Left renal cortex interstitium (tissue), 4 donors: ENCODE measurements at places on chromosomes 16 and 17.

DNA sequence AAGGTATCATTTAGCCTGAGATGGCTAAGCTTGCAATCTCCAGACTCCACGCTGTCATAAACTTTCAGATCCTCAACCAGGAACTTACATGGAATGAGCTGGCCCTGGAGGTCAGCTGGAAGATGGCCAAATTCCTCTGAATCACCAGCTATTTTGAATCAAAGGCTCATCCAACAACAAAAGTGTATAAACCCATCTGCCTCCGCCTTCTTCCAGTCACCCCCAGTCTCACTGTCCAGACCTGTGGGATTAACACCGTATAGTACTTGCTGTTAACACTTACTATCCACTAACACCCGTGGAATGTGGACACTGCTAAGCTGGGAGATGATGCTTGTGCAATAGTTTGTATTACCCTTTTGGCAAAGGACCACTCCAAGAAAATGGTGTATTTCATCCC, 1.9 kb upstream of the LCMT1 start:
- no peak for DNase-seq

- DNase-seq = no peak
Observed at GRCh38 chr16:69514356-69514755, 51.4 kb upstream of the NFAT5 start.

DNA sequence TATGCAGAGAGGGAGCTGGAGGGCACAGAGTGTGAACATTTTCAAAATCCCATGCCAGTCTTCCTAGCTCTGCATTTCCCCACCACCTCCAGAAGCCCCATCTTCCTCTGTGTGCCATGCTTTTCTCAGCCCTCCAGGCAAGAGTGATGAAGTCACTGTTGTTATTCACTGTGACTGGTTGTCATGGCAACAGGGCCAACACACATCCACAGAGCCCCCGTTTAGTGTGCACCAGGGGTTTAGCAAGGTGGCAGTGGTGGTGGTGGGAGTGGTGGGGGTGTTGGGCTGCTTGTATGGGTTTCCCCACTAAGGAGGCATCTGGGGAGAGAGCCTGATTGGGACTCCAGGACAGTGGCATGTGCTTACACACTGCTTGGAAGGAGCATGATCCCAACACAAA, 309.9 kb upstream of the ASIC2 start:
- DNase-seq = no peak

GRCh38 chr17:12536472-12536871, 129.2 kb upstream of the MYOCD start:
- no peak for DNase-seq

GRCh38 chr17:61399131-61400065, at the start of gene TBX2:
TBX2 (plus strand) TSS chr17:61399843; CDS start chr17:61400177, 334 bp downstream.
- no peak for DNase-seq

GRCh38 chr16:28924399-28924761, 658 bp downstream of the RABEP2 start:
- no peak for DNase-seq

GRCh38 chr17:71071837-71072236, 902.5 kb downstream of the KCNJ2 start:
- DNase-seq = no peak

DNA sequence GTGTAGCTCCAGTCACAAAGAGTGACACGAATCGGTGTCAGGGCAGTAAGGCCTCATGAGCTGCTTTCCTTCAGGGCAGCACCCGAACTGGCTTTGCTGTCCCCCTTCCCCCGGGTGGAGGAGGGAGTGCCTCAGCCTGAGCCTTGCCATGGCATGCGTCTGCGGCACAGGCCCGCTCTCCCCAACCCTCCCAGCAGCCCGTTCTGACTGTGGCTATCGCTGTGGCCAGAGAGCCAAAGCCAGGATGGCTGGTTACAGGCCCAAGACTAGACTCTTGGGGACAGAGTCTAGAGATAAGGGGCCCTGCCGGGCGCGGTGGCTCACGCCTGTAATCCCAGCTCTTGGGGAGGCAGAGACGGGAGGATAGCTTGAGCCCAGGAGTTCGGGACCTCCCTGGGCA, 25.9 kb downstream of the CLUH start:
- DNase-seq = no peak

- no peak for DNase-seq
Observed at GRCh38 chr17:66654106-66654740, 180.7 kb upstream of the CACNG5 start.

GRCh38 chr17:62950067-62950466, 16.0 kb upstream of the TANC2 start:
- no peak for DNase-seq

- DNase-seq = no peak
Observed at GRCh38 chr16:9275377-9275776, 183.9 kb downstream of the HAPSTR1 start.

DNA sequence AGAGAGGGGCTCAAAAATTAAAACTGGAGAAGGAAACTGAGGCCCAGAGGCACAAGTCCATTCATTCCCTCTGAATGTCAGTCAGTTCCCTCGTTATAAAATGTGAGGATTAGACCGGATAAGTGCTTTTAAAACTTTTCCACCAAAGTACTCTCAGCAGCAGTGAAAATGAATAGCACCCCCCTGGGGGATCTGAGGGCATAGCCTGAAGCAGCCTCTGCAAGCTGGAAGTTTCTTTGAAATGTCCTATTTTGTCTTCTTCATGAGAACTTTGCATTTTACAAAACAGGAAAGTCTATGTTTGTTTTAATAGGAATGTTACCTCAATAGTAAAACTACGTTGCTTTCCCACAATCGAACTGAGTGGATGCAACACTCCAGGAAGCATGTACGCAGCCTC, 273.0 kb downstream of the CEP112 start:
- DNase-seq = no peak

- DNase-seq = no peak
Observed at GRCh38 chr16:55499951-55500529, 8.8 kb upstream of the LPCAT2 start.

DNA sequence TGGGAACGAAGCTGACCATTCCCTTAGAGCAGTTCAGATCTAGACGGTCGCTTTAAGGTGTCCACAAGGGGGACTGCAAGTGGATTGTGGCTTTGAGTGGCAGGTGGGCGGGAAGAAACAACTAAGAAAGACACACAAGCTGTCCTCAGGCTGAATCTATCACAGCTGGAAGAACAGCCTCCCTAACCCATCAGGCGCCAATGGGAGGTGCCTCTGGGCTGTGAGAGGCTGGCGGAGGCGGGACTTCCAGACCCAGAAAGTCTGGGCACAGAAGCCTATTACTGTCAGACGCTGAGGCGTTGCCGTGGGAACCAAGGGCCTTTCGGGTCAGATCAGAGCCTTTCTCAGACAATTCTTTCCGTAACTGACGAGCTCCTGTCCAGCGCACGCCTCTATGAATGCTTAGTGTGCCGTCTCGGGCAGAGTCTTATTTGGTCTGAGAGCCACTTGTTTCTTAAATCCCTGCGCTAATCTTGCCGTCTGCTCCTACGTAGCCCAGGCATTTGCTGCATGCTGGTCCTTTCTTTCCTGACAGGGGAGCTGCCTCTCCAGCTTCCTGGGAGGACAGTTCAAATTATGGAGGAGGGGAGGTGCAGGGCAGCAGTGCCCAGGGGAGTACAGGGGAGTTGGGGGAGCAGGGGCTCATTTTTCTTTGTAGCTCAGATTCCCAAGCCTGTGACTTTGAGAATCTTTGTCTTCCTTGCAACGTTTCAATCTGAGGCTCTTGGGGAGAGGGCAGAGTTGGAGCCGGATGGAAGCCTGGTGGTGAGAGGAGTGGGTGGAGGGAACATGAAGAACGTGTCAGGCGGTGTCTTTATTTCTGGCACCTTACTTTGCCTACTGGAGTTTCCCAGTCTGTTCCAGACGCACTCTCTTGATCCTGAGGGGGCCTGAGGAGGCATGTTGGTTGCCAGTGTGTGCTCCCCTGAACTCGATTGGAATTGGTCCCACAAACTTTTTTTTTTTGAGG, 618.7 kb downstream of the KCNJ18 start:
- DNase-seq = no peak

GRCh38 chr17:74192950-74193781, 10.3 kb upstream of the RPL38 start:
- no peak for DNase-seq

- no peak for DNase-seq
Observed at GRCh38 chr16:88382491-88383400, at the start of gene ZNF469. ZNF469 (plus strand) TSS chr16:88382959; CDS start chr16:88427471, 44,512 bp downstream.

DNA sequence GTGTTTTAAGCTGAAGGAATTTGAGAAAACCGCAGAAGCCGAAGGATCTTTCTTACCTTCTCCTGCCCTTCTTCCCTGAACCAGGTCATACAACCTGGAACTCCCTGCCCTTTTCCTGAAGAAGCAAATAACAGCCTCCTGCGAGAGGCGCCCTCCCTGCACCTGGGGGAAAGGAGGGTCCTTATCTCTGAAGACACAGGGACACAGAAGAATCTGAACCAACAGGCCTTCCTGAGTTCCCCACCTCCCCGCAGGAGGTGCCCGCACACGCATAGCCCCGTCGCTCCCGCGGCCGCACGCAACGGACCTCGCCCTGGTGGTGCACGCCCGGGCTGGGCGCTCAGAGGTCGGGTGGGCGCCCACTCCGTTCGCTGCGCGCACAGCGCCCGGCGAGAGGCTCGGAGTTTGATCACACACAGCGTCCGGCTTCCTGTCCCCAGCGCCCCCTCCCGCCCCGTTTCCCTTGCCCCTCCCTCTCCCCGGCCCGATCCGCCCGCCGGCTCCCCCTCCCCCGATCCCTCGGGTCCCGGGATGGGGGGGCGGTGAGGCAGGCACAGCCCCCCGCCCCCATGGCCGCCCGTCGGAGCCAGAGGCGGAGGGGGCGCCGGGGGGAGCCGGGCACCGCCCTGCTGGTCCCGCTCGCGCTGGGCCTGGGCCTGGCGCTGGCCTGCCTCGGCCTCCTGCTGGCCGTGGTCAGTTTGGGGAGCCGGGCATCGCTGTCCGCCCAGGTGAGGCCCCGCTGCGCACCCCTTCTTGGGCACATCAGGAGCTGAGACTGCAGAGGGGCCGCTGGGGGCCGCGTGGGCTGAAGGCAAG, at the start of gene TNFSF12:
Gene TNFSF12 (plus strand): TSS at position 474 of the 816 bp plus-strand sequence. CDS start 96 bp downstream, at position 570.
- no peak for DNase-seq

- DNase-seq = no peak
Observed at GRCh38 chr17:80765241-80765961, 220.8 kb downstream of the RPTOR start.

DNA sequence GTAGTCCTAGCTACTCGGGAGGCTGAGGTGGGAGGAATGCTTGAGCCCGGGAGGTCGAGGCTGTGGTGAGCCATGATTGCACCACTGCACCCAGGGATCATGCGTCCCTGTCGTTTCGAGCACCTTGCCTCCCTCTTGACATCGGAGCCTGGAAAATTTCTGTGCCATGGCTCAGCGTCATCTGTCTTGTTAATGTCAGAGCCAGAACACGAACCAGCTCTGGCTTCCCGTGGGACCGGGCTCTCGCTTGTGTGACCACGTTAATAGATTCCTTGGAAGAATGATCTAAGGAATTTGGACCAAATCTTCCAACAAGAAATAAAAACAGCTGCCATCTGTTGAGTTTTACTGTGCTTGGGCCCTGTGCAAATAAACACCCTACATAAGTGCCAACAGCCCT, 117.7 kb downstream of the ABCC1 start:
- no peak for DNase-seq

DNA sequence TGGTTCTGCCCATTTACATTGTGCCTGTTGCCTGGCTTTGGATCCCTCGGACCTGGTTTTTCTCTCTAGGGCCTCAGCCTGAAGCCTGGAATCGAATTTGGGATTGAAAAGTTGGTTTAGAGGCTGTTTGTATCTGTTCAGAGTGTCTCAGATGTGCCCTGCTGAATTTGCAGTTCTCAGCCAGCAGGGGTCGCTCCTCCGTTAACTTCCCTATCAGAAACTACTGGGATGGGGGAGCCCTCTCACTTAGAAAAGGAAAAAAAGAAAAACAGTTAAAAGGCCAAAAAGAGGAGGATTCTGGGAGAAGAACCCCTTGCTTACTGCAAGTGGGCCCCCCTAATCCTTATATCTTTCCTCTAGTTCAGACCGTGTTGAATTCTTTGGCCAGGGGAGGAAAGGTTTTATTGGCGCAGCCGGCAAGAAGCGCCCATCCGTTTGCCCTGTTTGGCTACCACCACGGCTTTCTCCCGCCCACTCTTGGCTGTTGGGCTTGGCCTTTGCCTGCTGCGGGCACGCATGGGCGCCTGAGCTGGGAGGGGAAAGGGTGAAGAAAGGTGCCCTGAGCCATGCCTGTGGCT, 8.7 kb downstream of the FZD2 start:
- DNase-seq = no peak

- DNase-seq = no peak
Observed at GRCh38 chr16:27455700-27456099, 53.7 kb downstream of the IL21R start.

DNA sequence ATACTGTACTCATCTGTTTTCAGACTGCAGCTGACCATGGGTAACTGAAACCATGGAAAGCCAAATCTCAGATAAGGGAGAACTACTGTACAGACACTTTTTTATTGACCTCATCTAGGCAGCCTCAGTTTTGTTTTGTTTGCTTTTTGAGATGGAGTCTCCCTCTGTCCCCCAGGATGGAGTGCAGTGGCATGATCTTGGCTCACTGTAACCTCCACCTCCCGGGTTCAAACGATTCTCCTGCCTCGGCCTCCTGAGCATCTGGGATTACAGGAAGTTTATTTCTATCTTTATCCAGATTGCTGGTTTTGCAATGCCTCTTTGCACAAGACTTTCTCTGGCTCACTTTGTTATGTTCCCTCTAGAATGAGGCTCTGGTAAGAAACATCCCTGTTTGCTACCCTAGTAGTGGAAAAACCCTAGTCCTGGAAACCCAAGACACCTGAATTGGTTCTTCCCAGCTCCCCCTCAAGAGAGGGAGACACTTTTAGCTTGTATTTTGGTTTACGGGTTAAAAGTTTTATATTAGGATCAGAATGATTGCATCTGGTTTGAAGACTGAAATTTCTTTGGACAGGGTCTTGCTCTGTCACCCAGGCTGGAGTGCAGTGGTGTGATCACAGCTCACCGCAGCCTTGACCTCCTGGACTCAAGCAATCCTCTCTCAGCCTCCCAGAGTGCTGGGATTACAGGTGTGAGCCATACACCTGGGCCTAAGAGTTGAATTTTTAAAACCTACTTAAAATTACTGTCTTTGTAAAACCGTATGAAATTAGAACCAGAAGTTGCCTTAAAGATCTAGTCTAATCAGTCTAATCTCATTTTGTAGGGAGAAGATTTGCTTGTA, 38.9 kb downstream of the ZNF207 start:
- DNase-seq = no peak

GRCh38 chr16:56641166-56641565, 2.7 kb downstream of the MT1A start:
- DNase-seq = no peak

- DNase-seq = no peak
Observed at GRCh38 chr17:81470270-81470943, 42.2 kb downstream of the ACTG1 start.

DNA sequence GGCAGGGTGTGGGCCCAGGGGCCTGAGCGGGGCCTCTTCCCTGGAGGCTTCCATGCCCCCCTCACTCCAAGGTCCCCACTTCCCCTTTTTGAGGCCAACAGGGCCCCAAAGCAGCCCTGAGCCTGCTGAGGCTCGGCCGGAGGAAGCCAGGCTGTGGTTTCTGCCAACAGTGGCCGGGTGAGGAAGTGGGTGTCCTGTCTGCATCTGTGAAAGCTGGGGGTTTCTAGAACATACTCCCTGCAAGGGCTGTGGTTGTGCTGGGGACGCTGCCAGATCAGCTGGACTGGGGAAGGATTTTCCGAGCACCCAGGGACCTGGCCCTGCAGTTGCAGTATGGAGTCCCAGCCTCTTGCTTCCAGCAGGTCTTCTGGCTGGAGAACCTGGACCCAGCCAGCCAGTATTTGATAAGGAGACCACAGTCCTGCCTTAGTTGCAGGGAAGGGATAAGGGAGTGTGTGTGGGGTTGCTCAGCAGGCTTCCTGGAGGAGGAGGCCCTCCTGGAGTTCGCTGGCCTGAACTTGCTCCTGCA, 15.7 kb downstream of the ADCY7 start:
- DNase-seq = no peak
